Anterior cingulate cortex (tissue), 58 donors: ENCODE measurements at places on chromosomes 6 and 20.

DNA sequence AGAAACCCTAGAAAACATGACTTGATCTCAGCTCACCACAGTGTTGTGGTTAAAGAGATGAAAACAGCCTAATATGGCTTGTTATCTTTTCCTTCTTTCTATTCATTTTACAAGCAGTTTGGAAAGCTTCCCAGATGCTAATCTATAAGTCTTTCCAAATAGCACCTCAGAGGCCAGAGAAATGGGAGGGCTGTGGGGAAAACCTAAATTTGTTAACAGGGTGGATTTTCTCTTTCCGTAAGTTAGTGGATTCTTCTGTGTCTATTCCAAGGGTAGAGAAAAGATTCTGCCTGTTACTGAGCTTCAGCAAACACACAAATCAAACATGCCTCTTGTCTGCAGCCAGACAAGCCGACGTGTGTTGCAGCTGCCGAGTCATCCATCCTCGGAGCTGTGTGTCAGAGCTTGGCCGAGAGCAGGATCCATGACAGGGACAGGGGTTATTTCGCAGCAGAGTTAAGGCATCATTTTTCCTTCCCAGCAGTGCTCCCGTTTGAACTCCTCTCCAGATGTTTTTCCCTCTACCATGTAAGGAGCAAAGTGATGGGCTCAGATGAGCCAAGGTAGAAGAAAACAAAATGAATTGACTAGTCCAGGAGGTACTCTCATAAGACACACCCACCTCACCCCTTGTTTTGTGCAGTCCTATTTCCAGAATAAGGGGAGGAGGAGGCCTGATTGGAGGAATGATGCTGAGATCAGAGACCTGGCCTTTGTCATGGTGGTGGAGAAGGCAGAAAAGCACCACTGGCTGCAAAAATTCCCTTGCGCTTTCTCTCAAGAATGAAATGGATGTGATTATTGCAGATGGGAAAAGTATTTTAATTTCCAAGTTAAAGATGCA, 560.0 kb downstream of the C6orf118 start:
- DNase-seq, result no peak

DNA sequence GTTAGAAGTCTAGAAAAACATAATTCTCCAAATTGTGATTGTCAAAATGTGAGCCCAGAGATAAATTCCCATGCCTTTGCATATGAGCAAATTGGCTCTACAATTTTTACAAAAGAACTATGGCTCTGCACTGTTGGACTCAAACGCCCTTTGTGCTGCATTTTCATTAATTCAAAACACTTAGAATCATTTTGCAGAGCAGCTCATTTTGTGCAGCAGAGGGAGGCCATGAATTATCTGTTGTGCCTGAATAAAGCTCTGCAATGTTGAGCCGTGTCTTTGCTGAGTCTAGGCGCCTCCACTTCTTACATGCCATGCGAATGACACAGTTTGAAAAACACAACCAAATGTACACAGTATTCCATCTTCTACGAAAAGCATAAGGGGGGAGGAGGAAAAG, 230.2 kb downstream of the PRKN start:
- DNase-seq, result no peak

DNA sequence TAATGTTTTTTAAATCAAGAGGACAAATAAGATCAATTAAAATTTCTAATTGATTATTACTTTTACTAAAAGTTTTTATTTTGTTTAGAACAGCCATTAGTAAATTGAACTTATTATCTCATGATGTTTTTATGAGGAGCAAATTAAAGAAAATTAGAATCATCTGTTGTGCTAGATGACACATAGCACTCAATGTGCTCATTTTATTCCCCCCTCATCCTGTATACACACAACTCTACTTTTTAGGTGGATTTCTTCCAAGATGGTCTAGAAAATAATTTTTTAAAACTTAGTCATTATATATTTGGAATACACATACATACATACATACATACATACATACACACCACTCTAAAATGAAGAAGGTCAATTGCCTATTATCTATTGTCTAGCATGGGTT, 29.3 kb upstream of the TSPYL1 start:
- no peak for DNase-seq

GRCh38 chr20:25402583-25402982, 4.9 kb upstream of the GINS1 start:
- DNase-seq, result no peak

DNA sequence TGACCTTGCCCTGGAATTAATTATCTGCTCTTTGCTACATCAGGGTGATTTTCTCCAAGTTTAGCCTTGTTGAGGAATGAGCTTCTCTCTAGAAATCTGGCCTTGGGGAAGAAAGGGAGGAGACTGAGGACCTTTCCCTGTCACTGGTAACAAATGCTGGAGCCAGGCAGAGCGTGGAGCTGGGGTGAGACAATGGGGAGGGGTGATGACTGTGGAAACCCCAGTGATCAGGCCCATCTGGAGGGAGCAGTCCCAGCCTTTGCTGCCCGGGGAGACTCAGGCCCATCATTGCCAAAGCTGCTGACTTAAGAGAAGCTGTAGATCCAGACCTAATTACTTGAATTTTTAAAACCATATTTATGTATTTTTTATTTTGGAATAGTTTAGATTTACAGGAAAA, 31.3 kb downstream of the BCAS4 start:
- no peak for DNase-seq

DNA sequence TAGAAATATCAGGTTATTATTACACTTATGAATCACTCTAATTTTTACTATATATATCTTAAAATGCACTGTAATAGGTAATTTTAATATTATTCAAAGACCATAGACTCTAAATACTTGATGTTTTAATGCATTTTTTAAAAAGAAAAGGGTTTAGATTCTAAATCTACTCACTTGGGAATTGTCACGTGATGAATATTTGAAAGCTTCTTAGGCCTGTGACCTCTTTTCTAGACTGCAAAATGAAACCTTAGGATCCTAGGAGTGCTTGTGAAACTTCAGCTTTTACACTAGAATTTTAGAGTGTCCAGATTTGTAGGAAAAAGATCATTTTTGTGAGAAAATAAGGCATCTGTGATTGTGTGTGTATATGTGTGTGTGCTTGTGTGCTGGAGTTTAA, 318.0 kb downstream of the HTR1B start:
- no peak for DNase-seq

GRCh38 chr6:113560908-113561307, 296.2 kb upstream of the MARCKS start:
- DNase-seq, result no peak

- DNase-seq, result no peak
Measured at GRCh38 chr6:52890018-52890417, 19.5 kb downstream of the GSTA3 start.

DNA sequence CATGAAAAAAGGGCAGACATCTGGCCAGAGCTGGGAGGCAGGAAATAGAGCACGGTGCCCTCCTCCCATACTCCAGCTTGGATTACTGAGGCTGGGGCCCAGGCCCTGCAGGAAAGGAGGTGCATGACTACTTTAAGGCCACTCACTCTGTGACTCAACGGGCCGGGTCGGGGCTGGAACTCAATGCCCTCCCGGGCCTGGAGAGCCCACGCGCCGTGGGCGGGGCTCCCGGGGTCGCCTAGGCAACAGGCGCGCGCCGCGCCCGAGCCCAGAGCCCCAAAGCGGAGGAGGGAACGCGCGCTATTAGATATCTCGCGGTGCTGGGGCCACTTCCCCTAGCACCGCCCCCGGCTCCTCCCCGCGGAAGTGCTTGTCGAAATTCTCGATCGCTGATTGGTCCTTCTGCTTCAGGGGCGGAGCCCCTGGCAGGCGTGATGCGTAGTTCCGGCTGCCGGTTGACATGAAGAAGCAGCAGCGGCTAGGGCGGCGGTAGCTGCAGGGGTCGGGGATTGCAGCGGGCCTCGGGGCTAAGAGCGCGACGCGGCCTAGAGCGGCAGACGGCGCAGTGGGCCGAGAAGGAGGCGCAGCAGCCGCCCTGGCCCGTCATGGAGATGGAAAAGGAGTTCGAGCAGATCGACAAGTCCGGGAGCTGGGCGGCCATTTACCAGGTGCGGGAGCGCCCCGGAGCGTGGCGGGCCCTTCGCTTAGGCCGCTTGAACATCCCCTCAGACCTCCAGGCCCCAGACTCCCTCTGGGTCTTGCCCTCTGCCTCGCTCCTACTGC, at the start of gene PTPN1:
TSS of gene PTPN1 (plus strand) at position 461 of the 783 bp plus-strand sequence. CDS start at position 606, 145 bp downstream.
- peak; percentile 96 for DNase-seq

DNA sequence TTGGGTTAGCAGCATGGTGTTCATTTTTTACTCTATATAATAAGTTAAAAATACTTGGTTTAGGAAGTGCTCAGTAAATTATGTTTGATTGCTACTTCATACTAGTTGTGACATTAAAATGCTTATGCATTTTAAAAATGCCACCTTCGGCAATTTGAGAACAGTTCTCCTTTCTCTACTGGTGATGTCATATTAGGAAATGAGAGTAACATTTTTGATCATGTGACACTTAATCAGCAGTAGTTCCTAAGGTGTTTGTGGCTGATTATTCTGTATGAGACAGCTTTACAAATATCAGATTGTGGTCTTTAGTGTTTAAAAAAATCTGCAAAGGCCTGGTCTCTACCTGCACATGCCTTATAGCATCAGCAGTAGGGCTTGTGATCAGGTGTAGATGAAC, 4.4 kb downstream of the GZF1 start:
- no peak for DNase-seq

DNA sequence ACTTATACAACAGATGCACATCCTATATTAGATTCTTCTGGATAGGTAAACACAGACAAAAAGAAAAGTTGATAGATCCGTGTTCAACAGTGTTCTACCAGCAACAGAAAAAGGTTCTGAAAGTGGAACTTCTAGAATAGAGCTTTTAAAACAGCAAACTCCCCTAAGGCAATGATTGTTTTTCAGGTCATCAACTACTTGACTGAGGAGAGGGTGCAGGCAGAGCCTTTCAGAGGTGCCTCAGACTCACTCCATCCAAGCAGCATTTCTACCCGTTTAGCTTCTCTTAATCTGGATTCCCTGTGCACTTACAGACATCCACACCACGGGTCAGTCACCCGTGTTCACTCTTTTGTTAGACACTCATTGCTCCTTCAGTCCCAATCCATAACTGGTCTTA, 28.9 kb downstream of the FYN start:
- DNase-seq, result no peak

GRCh38 chr6:117776441-117776840, 101.2 kb downstream of the NUS1 start:
- no peak for DNase-seq

GRCh38 chr6:85436411-85436810, 13.5 kb upstream of the NT5E start:
- no peak for DNase-seq

DNA sequence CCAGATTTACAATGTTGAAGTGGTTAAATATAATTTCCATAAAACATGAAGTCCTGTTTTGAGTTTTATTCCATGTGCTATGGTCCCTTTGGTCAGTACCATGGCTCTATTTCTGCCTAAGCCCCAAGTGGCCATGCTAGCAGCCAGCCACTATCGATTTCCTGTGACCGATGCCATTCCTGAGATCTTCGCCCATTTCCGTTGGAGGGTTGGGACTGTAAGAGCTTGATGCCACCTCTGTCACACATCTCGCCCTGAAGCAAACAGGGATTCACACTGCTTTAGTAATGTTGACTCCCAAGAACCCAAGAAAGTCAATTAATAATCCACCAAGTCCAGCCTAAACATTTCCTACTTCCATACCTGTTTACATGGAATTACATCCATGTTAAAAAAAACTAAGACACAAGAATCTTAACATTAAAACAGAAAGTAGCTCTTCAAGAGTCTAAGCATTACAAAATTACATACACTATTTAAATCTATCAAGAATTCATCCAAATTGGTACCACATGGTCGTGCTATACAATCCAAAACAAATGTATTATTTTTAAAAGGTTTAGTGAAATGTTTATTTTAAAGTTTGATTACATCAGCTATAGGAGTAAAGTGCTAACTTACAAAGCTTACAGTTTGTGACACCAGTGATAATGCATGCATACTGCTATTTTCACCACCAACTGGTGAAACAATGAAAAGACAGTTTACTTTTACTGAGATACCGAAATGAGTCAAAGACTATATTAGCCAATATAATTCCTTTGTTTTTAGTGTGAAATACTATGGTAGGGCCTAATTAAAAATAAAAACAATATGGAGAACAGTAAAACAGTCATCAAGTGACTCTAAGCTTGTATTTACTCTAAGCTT, 2.5 kb downstream of the RBM39 start:
- DNase-seq, result no peak

- no peak for DNase-seq
Measured at GRCh38 chr20:22958390-22958789, 76.7 kb upstream of the SSTR4 start.

- no peak for DNase-seq
Measured at GRCh38 chr6:147060636-147061035, 143.6 kb upstream of the STXBP5 start.

- no peak for DNase-seq
Measured at GRCh38 chr6:132054525-132054924, 103.4 kb upstream of the CCN2 start.

GRCh38 chr20:21505810-21506530, 7.9 kb downstream of the NKX2-2 start:
- peak; percentile 58 for DNase-seq

DNA sequence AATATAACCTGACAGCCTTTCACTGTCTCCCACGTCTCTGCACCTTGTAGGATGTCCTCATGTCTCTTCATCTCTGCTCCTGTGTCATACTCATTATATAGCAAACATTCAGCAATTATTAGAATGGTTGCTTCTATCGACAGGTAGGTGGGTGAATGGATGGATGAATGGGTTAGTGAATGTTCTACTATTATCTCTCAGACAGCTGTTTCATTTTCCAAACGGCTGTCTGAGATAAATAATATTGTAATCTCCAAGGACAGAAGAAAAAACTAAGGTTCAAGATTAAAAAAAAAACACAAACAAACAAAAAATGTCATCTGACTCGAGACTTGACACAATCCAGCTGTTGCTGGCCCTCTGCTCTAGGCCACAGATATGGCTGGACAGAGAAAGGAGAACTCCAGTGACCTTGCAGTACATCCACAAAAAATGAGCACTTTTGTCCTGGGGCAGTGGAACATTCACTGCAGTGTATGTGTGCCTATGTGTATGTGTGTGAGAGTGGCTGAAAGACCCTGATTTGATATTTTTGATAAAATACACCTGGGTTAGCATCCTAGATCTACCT, 2.1 kb downstream of the HNF4A start:
- DNase-seq, result no peak

DNA sequence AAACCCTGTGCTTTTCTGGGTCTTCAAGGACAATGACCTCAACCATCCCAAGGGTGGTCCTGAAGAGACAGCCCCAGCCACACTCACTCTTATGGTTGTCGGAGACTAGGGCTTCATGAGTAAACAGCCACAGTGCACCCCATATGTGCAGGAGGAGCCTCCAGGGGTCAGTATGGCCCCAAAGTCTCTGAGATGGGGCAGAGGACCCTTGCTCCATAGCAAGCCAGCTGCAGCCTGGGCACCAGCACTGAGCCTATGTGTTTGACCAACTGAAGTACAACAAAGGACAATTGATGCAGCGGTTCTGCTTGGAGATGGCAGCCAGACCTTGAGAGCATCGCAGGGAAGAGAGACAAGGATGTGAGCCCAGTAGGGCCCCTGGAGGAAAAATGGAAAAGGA, 112.2 kb downstream of the LRFN2 start:
- DNase-seq, result no peak
